ENCODE measurements at places on chromosomes 7 and 10.

- DNase-seq, result peak; percentile 48
These were observed 160.6 kb downstream of the KLF6 start for GRCh38 chr10:3624367-3624766.

GRCh38 chr7:55191926-55192692 is 173.0 kb upstream of the LANCL2 start:
- DNase-seq, result no peak

DNA sequence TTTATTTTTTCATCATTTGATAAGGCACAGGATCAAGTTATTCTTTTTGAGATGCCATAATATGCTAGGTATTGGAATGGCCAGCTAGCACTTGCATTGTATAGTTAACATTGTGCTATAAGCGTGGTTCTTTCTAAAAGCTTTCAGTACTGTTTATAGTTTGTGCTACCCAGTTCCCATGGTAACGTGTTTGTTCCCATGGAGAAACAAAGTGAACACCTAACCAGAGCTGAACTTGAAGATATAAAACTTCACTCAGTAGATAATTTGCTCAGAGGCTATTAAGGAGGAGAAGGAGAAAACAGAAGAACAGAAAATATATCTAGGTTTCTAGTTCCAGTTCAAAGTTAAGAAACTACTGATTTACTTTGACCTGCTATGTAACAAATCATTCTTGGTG is 23.6 kb upstream of the ITGB8 start:
- peak; percentile 49 for DNase-seq

DNA sequence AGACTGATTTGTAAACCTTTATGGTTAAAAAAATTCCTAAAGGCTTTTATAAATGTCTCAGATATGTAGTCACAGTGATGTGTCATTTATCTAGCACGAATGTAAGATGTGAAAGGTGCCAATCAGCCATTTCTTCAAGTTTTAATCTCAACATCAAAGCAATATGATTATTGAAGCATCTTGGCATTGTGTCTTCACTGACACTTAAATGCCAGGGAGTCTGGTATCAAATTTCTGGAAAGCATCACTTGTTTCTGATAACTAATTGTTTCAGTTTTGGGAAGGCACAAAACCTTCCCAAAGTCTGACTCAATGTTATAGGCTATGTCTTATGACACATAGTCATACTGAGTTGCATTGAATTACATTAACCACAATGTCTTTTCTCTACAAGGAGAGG is 492.0 kb upstream of the CNTNAP2 start:
- peak; percentile 32 for DNase-seq

DNA sequence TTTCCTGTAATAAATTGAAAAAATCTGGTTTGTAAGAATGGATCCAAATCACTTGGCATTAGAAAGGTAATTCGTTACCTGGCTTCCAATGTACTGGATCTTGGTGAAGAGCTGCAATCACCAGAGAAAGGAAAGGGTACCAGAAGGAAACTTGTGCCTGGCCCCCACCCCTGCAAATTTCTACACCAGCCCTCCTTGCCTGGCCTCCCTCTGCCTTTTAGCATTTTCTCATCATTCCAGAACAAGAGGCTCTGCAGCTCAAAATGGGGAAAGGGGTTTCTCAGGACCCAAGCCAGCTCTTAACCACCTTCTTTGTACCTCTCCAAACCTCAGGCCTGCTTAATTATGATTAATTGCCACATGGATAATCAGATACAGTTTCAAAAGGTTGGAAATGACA is 612.8 kb upstream of the MGMT start:
- DNase-seq, result no peak

DNA sequence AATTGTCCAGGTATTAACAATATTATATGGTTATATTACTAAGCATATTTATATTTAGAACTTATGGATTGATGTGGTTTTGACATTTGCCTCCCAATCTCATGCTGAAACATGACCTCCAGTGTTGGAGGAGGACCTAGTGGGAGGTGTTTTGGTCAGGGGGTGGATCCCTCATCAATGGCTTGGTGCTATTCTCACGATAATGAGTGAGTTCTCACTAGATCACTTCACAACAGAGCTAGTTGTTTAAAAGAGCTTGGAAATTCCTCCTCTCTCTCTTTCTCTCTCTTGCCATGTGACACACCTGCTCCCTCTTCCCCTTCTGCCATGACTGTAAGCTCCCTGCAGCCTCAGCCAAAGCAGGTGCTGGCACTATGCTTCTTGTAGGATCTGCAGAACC is 19.0 kb downstream of the TFEC start:
- no peak for DNase-seq

- DNase-seq, result no peak
These were observed 80.0 kb downstream of the ZNF716 start for GRCh38 chr7:57529931-57530330.

DNA sequence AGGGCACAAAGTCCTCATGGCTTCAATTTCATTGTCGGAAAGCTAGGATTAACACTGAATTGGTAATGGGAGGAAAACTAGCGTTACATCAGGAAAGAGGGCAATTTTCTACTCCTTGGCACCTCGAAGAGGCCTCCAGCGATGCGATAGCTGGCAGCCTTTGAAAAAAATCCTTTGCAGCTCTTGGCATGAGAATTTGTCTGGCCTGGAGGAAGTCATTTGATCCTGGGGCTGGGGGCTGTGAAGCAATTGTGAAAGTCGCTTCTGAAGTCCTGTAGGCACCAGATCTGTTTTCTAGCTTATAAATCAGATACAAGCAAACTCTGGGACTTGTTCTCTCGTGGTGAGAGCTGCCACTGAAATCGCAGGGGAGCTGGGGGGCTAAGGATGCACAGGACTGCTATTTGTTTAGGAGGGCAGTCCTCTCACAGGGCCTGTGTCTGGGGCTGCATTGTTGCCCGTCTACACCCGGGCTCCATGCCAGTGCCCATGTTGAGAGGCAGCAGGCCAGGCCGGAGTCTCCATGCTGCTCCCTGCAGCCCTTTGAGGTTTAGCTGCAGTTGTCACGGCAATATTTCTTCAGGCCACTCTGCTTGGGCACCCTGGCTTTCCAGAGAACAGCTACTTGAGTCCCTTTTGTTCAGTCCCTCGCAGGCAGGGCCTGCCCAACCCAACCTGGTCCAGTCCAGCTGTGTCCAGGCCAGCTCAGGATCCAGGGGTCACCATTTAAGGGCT is 206.8 kb upstream of the LYZL1 start:
- no peak for DNase-seq

- peak; percentile 14 for DNase-seq
These were observed 459.6 kb downstream of the SDK1 start for GRCh38 chr7:3760651-3761050.

GRCh38 chr10:27512548-27512947 is 8.4 kb downstream of the RAB18 start:
- no peak for DNase-seq

DNA sequence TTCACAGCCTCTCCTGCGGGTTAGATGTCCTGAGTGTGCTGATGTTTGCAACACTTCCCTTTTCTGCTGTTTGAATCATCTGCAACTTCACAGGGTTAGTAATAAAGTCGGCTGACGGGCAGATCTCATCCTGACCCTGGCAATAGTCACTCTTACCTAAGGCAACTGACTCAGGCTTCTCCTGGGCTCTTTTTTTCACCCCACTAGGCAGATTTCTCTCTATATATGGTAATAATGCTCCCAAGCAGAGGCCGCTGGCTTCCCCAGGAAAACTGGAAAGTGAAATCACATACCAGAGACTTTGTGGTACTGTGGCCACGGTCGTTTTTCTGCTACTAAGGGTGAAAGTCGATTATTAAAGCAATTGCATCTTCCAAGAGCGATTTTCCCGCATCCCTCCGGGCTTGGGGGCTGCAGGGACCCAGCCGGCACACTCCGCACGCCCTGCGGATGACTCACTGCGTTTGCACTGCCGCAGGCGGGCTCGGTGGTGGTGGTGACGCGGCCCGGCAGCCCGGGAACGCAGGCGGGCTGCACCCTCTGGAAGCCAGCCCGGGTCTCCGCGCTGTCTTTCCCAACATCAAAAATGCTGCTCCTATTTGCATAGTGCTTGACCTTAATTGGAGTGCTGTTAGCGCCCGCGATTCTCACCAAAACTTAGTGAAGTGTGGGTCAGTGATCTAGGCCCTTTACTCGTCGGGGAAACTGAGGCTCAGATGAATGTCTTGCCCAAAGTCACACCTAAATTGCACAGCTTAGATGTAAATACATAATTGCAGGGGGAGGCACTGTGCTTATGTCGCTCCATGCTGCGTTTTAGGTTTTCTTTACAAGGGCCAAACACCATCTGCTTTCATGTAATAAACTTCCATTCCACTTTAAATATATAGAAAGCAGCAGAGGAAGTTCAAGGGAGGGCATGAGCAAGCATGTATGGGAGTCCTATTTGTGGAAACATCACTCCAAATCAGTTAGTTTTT is 47.6 kb upstream of the ITGB1 start:
- peak; percentile 98 for DNase-seq

DNA sequence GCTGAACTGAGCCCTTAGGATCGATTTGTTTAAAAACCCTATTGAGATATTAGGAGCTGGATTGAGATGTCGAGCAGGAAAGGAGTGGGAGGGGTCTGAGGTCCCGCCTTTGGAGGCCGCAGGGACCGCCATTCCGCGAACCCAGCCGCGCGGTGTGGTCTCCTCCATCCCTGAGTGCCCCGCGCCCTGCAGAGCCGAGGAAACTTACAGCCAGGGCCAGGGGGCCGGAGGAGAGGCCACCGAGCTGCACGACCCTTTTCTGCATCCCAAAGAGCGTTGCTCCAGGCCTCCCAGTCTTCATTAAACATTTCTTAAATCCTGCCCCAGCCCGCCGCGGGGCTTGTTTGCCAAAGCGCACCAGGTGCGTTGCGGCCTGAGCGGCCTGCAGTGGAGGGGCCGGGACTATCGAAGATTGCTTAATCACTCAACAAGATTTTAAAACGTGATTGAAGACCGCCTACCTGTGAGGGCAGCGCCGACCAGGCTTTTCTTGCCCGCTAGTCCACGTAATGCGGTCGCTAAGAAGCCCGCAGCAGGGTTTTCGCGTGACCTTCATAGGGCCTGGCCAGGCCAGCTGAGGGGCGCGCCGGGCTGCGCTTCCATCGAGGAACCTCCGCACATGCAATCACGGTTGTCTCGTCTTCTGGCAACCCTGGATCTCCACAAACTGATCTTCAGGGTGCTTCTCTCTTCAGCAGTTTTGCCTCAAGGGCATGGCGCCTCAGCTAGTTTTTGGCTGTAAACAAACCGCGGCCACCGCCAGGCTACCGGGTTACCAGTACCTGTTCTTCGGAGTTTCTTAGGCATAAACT is 2.0 kb upstream of the CTBP2 start:
- no peak for DNase-seq

DNA sequence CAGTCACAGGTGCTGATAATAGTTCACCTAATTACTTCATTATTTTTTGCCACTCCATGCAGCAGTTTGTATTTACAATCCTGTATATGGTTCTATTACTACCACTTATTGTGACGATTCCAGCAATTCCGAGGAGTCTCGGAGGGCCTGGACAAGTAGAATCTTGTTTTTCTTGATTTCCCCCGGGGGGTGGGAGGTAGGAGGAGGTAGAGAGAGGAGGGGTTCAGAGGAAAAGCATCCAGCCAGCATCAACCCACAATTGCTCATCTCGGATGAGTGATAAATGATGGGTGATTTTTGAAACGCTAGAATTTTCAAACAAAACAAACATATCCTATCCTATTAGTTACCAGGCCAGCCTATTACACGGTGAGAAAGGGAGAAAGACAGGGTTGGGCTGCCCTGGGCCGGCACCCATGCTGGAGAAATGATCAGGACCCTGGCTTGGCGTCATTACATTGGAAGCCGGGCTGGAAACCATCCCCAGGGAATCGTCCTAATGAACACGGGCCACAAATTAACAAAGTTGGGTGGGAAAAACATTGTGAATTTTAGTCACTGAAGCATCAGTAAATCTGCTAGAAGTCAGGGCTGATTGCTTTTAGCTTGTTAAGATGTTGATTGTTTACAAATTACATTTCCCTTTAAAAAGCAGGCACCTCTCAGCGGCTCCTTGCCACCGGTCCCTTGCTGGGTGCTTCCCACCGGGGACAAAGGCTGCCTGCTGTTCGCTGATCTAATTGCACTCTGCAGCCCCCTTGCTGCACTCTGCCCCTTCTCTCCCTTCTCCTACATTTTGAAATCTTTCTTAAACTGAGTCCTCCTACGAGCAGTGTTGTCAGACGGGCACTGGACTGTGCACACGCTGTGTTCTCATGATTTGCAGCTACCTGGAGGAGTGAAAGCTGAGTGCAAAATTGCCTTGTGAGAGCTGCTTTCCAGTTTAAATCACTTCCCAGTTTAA is 95.5 kb downstream of the FAM204A start:
- DNase-seq, result no peak

- peak; percentile 86 for DNase-seq
These were observed 4.6 kb upstream of the INPP5A start for GRCh38 chr10:132532749-132533560.

- DNase-seq, result no peak
These were observed 27.7 kb downstream of the RAMP3 start for GRCh38 chr7:45185028-45185863.

DNA sequence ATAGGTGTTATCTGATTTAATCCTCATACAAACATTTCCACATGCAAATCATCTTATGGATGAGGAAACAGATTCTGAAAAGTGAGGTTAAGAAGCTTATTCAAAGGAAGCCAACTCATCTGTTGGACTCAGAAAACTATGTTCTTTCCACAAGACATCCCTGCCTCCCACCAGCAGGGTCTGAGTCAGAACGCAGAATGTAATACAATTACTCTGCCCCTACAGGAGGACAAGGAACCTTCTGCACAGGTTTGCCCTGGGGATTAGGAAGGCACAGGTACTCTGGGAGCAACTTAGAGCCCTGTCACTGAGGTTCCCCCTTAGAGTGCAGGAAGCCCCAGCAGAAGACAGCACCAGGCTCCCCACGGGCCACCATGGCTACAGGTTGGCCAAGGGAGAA is 255.7 kb downstream of the TNS3 start:
- DNase-seq, result peak; percentile 81

DNA sequence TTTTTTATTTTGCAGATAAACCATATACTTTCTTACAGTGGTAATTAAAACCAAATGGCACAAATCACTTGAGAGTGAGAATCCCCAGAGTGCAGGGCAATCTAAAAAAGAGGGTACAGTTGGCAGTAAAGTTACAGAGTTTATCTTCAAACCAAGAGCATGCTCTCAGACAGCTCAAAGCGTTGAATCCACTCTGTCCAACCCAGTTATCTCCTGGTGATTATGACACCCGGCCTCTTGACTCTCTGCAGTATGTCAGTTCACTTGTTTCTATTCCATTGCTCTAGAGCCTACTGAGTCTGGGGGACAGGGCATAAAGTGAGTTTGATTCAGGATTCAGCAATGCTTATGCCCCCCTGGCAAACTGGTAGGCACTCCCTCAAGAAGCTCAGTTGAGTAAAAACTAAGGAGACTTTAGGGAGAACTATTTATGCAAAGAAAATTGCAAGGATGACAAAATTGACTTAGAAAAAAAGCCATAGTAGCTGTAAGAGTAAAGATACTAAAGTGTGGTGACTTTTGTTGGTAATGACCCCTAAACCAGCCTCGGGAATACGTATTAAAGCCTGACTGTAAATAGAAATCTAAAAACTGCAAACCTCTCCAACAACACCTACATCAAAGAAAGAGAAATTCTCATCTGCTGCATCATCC is 55.5 kb downstream of the COL1A2 start:
- no peak for DNase-seq

- DNase-seq, result no peak
These were observed 22.6 kb downstream of the AQP1 start for GRCh38 chr7:30934225-30934624.

Measured in fibroblast of skin of right quadriceps (primary cell).